ENCODE measurements at places on chromosomes 2 and 18.

GRCh38 chr2:198595721-198596120 is 791.3 kb downstream of the PLCL1 start:
- DNase-seq, result no peak

GRCh38 chr2:226902041-226902966 is 66.5 kb downstream of the RHBDD1 start:
- no peak for DNase-seq

DNA sequence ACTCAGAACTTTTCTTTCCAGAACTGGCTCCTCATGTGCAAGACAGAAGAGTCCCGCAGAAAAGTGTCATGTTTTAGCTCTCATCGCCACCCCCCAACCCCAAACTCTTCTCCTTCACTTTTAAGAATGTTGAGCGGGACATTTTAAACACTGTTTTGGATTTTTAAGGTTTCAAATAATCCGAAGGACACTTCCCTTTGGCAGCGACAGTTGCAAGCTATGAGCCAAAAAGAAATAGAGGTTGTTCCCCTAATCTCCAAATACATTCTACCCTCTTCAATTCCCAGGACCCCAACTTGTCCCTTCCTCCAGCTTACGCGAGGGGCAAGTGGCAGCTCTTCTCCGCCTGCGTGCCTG is 678 bp upstream of the UBE2E3 start:
- DNase-seq, result no peak

DNA sequence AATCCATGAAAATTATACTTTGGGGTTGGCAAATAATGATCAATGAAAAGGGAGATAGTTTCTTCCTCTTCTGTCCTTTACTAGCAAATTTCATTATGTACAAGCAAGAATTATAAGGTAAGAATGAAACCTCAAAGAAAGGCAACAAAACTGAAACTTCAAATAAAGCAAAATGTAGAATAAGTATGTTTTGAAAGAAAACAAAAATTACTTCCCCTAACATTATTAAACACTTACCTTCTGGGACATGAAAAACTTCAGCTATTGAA is 29.4 kb downstream of the THADA start:
- no peak for DNase-seq

Measured in posterior vena cava (tissue), 2 donors.